Fibroblast of pulmonary artery (primary cell): ENCODE measurements at places on chromosomes 1 and 21.

DNA sequence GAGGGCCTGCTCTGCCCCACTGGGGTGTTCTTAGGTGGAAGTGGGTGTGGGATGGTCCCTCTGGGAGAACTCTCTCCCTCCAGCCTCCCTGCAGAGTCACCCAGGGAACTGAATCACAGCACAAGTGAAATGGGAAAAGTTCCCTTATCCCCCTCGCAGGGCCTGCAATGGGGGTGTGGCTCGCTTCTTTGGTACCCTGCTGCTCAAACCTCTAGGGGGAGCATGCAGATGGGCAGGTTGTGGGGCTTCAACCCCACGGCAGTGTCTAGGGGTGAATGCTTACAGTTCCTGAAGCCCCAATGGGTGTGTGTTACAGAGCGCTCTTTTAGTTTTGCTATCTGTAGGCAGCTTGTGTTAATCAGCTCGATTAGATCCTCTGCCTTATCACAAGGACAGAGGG is 59.0 kb upstream of the TINAGL1 start:
- no peak for DNase-seq

- no peak for DNase-seq
Observed at GRCh38 chr1:119773711-119774241, 5.1 kb upstream of the HMGCS2 start.

DNA sequence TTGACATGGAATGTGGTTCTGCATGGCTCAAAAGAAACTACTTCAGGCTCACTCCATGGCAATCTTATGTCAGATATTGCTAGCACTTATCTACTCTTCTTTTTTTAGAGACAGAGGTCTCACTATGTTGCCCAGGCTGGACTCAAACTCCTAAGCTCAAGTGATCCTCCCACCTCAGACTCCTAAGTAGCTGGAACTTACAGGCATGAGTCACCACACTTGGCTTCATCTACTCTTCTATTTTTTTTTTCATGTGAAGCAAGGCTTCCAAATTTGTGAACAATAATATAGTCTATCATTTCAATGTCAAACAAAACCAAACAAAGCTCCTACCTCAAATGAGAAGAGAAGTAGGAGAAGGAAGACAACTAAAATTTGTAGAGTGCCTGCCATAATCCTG is 7.5 kb upstream of the PSEN2 start:
- peak; percentile 75 for DNase-seq

GRCh38 chr21:45931397-45931969 is 50.1 kb upstream of the COL6A1 start:
- DNase-seq = no peak

DNA sequence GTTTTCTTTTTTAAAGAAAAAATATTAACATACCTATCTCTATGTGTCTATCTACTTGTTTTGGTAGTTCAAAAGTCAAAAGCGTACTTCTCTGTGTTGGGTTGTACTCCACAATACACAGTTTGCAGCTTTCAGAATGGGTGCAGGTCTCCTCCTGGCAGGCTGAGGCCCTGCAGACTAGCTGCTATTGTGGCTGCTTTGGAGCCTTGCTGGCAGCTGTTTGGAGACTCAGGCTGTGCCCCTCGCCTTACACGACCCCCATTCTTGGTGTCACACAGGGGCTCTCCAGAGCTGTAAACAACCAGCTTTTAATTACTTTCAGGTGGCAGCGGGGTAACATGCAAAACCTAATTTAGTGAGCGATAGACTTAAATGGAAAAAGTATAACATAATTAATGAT is 160.4 kb downstream of the DSCAM start:
- no peak for DNase-seq

DNA sequence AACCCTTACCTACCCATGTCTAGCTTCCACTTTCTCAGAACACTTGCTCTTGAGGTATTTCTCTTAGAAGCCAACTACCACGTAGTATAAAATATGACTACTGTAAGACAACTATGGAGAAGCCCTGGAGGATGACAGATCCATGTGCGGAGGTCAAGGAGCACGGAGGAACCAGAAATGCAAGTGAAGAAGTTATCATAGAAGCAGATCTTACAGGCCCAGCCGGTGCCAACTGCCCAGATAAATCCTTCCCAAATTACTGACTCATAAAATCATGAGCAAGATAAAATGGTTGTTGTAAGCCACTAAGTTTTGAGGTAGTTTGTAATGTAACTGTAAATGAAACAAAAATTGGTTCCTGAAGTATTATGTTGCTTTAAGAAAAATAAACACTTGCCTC is 12.6 kb downstream of the GTF2B start:
- DNase-seq = no peak

- no peak for DNase-seq
Observed at GRCh38 chr1:155076371-155076770, 2.3 kb upstream of the EFNA3 start.

DNA sequence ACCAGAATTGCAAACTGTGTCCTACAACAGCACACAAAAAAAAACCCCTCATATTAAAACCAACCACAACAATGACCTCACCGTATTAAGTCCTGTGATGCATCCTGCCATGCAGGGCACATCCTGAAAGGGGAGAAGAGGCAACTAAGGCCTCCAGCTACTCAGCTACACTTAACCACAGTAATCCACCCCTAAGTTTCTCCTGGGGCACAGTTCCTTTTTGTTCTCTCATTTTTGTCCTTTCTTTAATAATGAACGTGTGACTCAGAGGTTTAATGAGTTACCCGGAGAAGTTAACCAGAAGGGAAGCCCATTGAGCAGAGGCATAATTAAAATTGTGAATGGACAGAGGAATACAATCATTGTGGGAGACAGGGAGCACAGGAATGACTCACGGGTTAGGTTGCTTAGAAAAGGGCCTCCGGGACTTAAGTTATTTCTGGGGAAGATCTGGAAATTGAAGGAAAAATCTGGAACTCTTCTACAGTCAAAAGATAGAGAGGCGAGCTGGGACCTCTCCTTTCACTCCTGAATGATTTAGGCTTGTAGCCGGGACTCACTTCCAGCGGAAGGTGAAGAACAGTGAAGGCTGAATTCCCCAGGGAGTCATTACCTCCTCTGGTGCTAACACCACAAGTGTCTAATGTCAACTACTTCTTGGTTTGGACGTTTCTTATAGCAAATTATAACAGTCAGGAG is 36.9 kb upstream of the HIVEP3 start:
- peak; percentile 77 for DNase-seq

- DNase-seq = peak; percentile 91
Observed at GRCh38 chr1:58515794-58516401, 30.6 kb downstream of the OMA1 start.

GRCh38 chr1:228459091-228459993 is 27.8 kb upstream of the RNF187 start:
- DNase-seq = peak; percentile 87
